A549 treated with CORT108297 at 1 μM for 4 hours (cell line): ENCODE measurements at places on chromosomes 5 and 9. TPM values are rescaled to one million over a fixed set of nuclear protein-coding genes. Genes with fewer than 3 reads are reported as not detected.

The FNIP1 gene
- 9.8 to 12.9 TPM (median 12.0 TPM) in 5 replicates for total RNA-seq

The PALM2AKAP2 gene
- total RNA-seq: 0.06 to 0.68 TPM (median 0.25 TPM) in 5 replicates

The MAMDC4 gene
- total RNA-seq: 1.7 to 6.8 TPM (median 5.1 TPM) in 5 replicates

The FOXD4L6 gene
- 0.06 TPM in 1 of 5 replicates, not detected in the others for total RNA-seq

The SELENOP gene
- 0.18 to 0.40 TPM (median 0.25 TPM) in 5 replicates for total RNA-seq

The CDH18 gene
- not detected in 5 replicates for total RNA-seq

The WNK2 gene
- total RNA-seq: 4.9 to 7.8 TPM (median 6.5 TPM) in 5 replicates

The KIF27 gene
- 1.0 to 1.3 TPM (median 1.2 TPM) in 5 replicates for total RNA-seq

The GFPT2 gene
- total RNA-seq: 47.3 to 56.1 TPM (median 53.7 TPM) in 5 replicates

The FOXI1 gene
- total RNA-seq: not detected in 5 replicates

The TEX10 gene
- 25.0 to 31.6 TPM (median 27.3 TPM) in 5 replicates for total RNA-seq

The CARTPT gene
- total RNA-seq: not detected in 5 replicates

The C5orf47 gene
- 0.05 TPM in 1 of 5 replicates, not detected in the others for total RNA-seq

The PTGES2 gene
- 76.5 to 104 TPM (median 94.8 TPM) in 5 replicates for total RNA-seq

The MEIKIN gene
- not detected in 5 replicates for total RNA-seq

The GADD45G gene
- 0.25 to 0.46 TPM (median 0.34 TPM) in 4 of 5 replicates, not detected in the other for total RNA-seq

The EFNA5 gene
- total RNA-seq: 17.4 to 22.3 TPM (median 21.0 TPM) in 5 replicates

The CDC20B gene
- 0.07 to 0.11 TPM (median 0.09 TPM) in 5 replicates for total RNA-seq

The RNF180 gene
- 0.30 to 0.46 TPM (median 0.39 TPM) in 5 replicates for total RNA-seq

The CCNJL gene
- total RNA-seq: 11.0 to 15.4 TPM (median 13.6 TPM) in 5 replicates

The TCF7 gene
- 12.6 to 16.6 TPM (median 15.3 TPM) in 5 replicates for total RNA-seq

The NEURL1B gene
- 2.5 to 3.9 TPM (median 3.3 TPM) in 5 replicates for total RNA-seq

The OR1J2 gene
- not detected in 5 replicates for total RNA-seq

The PCDHA8 gene
- total RNA-seq: 0.02 to 0.13 TPM (median 0.05 TPM) in 5 replicates

The SCGB3A1 gene
- not detected in 5 replicates for total RNA-seq

The RNF183 gene
- 0.15 TPM in 1 of 5 replicates, not detected in the others for total RNA-seq

The PRRX2 gene
- 3.5 to 8.8 TPM (median 7.8 TPM) in 5 replicates for total RNA-seq

The RALGPS1 gene
- total RNA-seq: 1.8 to 2.6 TPM (median 2.5 TPM) in 5 replicates

The FGD3 gene
- total RNA-seq: 0.16 to 0.29 TPM (median 0.26 TPM) in 5 replicates

The ZMAT2 gene
- 80.9 to 136 TPM (median 89.0 TPM) in 5 replicates for total RNA-seq

The PTBP3 gene
- 22.8 to 33.1 TPM (median 28.0 TPM) in 5 replicates for total RNA-seq

The GPR151 gene
- total RNA-seq: not detected in 5 replicates

The EQTN gene
- not detected in 5 replicates for total RNA-seq

The MYOZ3 gene
- 0.06 to 0.31 TPM (median 0.15 TPM) in 4 of 5 replicates, not detected in the other for total RNA-seq

The WWC1 gene
- total RNA-seq: 84.1 to 103 TPM (median 88.0 TPM) in 5 replicates

The BTNL3 gene
- not detected in 5 replicates for total RNA-seq

The CAVIN4 gene
- 0.38 to 0.58 TPM (median 0.48 TPM) in 5 replicates for total RNA-seq

The PCDHA12 gene
- 2.6 to 3.4 TPM (median 3.0 TPM) in 5 replicates for total RNA-seq

The OLFM1 gene
- 9.5 to 11.5 TPM (median 10.4 TPM) in 5 replicates for total RNA-seq

The PCDHGA6 gene
- total RNA-seq: 0.13 to 0.27 TPM (median 0.22 TPM) in 5 replicates

The PCYOX1L gene
- 2.6 to 2.9 TPM (median 2.6 TPM) in 5 replicates for total RNA-seq

The PCDHB5 gene
- 1.2 to 1.8 TPM (median 1.6 TPM) in 5 replicates for total RNA-seq

The TMEM232 gene
- total RNA-seq: 0.14 to 0.46 TPM in 2 of 5 replicates, not detected in the others

The SMIM33 gene
- total RNA-seq: not detected in 5 replicates

The CHSY3 gene
- 0.06 to 0.29 TPM (median 0.13 TPM) in 5 replicates for total RNA-seq

The SLC1A1 gene
- total RNA-seq: 1.1 to 1.6 TPM (median 1.6 TPM) in 5 replicates

The GPR21 gene
- total RNA-seq: 0.06 TPM in 1 of 5 replicates, not detected in the others

The MSH3 gene
- 6.8 to 9.2 TPM (median 7.5 TPM) in 5 replicates for total RNA-seq

The QRFP gene
- not detected in 5 replicates for total RNA-seq

The LRRC14B gene
- total RNA-seq: not detected in 5 replicates

The SLCO6A1 gene
- total RNA-seq: not detected in 5 replicates

The PCDHB14 gene
- total RNA-seq: 0.05 to 0.16 TPM (median 0.07 TPM) in 5 replicates

The DIRAS2 gene
- total RNA-seq: 0.01 to 0.07 TPM (median 0.02 TPM) in 3 of 5 replicates, not detected in the others

The ZNF462 gene
- 4.0 to 4.6 TPM (median 4.3 TPM) in 5 replicates for total RNA-seq

The TNFAIP8 gene
- 17.2 to 40.4 TPM (median 21.7 TPM) in 5 replicates for total RNA-seq

The ADRA1B gene
- 12.7 to 19.1 TPM (median 16.6 TPM) in 5 replicates for total RNA-seq

The GOLM1 gene
- total RNA-seq: 106 to 123 TPM (median 114 TPM) in 5 replicates

The THG1L gene
- total RNA-seq: 25.7 to 37.1 TPM (median 27.2 TPM) in 5 replicates

The HRH2 gene
- 0.46 to 0.82 TPM (median 0.65 TPM) in 5 replicates for total RNA-seq
